ENCODE measurements at places on chromosomes 12 and 14.
A peak's percentile ranks its signal among the peaks of the same experiment; 100 is the strongest.

GRCh38 chr12:54054742-54055194, 1.1 kb downstream of the HOXC4 start:
- DNase-seq: no peak

GRCh38 chr12:91171476-91171875, 11.1 kb downstream of the DCN start:
- DNase-seq: peak; percentile 96

DNA sequence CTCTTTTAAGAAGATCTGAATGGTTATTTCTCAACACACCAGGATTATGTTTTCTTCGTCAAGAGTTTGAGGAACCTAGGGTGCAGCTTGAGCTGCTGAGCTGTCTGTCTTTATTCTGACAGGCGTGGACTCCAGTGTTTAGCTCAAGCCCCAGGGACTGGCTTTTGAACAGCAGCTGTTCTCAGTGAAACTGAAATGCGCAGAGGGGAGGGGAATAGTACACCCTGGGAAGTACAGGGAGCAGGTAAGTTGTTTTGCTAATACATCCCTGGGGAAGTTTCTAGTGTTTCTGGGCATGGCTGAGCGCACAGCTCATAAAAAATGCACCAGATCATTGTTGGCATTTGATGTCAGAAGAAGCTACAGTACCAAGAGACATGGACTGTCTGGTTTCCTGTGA, 659.8 kb downstream of the DIO2 start:
- no peak for DNase-seq

DNA sequence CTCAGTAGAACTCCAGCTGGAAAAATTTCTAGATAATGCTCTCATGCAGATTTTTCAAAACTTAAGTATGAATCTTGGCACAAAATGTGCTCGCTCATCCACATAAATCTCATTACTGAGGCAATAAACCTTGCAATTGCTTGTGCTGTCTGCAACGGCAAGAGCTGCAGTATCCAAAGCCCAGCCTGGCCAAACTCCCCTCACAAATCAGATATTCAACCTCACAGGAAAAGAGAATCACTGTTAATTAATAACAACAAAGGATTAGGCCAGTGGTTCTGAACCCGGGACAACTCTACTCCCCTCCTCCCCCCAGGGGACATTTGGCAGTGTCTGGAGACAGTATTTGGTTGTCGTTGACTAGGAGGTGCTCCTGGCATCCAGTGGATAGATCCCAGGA, 19.2 kb upstream of the CORO1C start:
- DNase-seq: no peak

DNA sequence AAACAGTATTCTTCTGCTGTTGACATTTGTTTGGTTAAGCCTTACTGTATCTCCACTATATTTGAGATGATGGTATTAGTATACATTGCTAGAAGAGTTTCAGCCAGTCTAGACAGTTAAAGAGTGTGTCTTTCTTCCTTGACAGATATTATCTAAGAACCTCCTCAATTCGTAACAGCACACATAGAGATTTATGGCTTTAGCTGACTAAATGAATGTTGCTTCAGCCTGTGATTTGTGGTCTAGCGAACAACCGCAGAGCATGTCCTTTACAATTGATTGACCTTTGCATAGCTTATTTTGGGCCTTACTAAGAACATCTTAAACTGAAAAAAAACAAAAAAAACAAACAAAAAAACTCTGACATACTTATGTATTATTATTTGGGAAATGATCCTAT, 122.2 kb downstream of the DAAM1 start:
- DNase-seq: no peak

- DNase-seq: no peak
These were observed 68.5 kb downstream of the GCH1 start for GRCh38 chr14:54834081-54834480.

DNA sequence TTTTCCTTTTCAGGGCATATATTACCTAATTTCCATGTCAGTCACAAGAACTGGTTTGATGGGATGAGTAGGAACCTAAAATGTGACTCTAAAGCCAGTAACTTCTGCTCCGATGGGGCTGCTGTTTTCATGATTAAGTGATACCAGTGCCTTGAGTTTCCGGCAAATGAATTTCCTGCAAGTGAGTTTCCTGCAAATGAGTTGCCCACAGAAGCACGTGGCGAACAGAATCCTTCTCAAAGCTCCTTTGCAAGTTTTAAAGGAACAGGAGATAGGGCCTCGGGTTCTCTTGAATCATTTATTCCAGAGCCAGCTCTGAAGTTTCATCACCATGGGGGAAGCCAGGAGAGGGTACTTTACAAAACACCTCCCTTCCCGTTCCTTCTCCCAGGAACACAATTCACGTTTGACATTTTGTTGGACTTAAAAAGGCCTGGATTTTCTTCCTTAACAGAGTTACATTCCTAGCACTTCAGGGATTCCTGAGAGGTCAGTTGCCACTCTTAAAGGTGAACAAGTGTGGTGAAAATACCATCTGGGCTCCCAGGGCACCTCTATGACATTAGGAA, 2.2 kb upstream of the PPTC7 start:
- DNase-seq: no peak

DNA sequence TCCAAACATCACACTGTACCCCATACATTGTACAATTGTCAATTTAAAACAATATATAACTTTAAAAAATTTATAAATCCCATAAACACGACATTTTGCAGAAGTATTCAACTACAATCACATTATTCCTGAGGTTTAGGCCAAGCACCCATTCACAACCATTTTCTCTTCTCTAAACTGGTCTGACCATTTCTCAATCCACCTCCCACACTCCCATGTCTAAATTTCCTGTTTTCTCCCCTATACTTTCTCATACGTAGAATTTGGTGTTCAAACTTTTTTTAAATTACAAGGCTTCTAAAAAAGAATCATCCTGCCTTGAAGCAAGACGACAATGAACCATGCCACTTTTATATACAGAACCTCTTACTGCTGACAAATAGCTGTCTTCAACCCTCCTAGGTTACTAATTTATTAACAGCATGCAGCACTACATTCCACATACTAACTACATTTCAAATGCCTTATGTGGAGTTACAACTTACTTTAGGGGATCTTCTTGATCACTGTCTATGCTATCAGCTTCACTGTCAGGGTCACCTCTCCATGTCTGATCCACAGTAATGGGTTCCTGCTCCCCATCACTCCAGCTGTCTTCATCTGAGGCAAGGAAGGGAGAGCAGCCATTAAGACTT, 3.4 kb downstream of the KANSL2 start:
- no peak for DNase-seq

- peak; percentile 51 for DNase-seq
These were observed 218.1 kb downstream of the MSRB3 start for GRCh38 chr12:65496617-65497016.

- DNase-seq: no peak
These were observed 11.3 kb upstream of the EML5 start for GRCh38 chr14:88804035-88804434.

DNA sequence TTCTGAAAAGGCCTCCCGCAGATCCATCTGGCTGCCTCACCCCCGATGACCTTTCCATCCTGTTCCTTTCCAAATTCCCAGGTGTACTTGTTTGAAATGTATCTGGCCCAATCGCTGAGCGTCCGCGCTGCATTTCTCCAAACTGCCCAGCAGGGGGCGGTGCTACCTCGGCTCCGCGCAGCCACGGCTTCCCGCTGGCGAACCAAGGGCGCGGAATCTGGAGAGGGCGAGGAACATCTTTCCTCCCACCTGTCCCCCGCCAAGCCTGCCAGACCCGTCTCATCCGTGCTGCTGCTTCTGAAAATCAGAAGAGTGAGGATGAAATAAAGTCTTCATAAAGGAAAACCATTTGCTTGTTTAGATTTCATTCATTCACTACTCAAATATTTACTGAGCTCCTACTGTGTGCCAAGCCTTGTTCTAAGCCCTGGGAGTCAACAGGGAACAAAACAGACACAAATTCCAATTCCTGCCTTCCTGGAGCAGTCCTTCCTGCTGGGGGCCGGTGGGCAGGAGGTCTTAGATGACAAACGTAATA, 16.8 kb upstream of the MYL2 start:
- peak; percentile 53 for DNase-seq

DNA sequence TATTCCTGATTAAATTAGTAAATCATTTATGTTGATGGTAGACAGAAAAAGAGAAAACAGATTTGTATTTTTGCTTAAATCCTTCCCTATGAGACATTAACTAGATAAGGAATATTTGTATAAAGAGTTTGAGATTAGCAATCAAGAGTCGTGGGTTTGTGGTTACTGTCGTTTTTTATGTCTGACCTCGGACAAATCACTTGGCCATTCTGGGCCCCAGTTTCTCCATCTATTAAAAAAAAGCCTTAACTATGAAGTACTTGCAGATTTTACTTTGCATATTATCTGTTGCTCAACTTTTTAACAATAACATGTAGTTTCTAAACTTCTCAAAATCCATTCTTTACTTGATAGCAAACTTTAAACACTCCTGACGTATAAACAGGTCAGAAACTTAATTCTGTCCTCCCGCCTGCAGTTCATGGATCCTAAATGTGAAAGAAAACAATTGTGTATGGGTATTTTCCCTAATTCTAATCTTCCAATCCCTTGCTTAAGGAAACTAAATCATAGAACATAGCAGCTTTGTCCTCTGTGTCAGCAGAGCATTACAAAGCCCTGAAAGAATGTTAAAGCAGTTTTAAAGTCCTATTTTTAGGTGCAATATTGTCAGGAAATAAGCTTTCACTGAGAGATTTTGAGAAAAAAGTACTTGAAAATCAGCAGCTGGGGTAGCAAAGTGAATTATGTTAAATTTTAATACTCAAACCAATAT, 118.2 kb downstream of the GPR135 start:
- peak; percentile 28 for DNase-seq

GRCh38 chr12:13442457-13442856, 245.9 kb downstream of the EMP1 start:
- DNase-seq: no peak

GRCh38 chr14:99436247-99437180, 44.1 kb downstream of the SETD3 start:
- no peak for DNase-seq

GRCh38 chr14:71165121-71166031, 258.1 kb downstream of the PCNX1 start:
- DNase-seq: peak; percentile 22

DNA sequence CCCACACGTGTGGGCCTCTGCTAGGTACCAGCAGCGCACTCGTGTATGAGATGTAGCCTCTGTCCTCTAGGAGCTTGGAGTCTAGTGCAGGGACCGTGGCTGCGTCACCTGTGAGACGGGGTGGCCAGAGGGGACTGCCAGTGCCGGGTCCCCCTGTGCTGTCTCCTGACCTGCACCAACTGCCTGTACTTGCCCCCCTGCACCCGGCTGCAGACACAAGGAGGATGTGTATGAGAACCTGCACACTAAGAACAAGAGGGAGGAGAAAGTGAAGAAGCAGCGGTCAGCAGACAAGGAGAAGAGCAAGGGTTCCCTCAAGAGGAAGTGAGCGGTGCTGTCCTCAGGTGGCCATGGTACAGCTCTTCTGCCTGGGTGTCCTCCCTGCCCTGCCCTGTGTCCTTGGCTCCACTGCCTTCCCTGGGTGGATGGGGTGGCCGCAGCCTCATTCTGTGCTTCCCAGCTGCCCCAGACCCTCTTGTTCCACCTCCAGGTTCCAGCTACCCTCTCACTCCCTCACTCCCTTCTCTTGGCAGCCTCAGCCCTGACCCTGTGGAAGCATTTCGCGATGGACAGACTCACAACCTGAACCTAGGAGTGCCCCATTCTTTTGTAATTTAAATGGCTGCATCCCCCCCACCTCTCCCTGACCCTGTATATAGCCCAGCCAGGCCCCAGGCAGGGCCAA, 9.6 kb downstream of the PTPN6 start:
- no peak for DNase-seq

DNA sequence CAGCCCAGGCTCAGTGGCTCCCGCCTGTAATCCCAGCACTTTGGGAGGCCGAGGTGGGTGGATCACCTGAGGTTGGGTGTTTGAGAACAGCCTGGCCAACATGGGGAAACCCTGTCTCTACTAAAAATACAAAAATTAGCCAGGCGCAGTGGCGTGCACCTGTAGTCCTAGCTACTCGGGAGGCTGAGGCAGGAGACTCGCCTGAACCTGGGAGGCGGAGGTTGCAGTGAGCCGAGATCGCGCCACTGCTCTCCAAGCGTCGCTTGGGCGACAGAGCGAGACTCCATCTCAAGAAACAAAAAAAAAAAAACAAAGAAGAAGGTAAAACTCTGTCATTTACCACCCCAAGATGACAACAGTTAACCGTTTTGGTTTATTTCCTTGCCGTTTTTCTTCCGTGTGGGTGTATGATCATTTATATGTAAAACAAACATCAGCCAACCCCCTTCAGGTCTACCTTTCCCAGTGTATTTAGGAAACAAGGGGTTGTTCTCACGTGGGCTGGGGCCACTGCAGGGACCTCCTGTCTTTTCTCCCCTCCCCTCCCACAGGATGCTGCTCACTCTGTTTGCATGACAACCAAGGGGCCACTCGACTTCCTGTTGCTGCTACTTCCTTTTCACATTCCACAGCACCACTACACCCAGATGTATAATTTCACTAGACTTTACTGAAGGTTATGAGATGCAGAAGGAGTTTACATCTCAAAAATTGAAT, 13.6 kb downstream of the TTC9 start:
- no peak for DNase-seq

DNA sequence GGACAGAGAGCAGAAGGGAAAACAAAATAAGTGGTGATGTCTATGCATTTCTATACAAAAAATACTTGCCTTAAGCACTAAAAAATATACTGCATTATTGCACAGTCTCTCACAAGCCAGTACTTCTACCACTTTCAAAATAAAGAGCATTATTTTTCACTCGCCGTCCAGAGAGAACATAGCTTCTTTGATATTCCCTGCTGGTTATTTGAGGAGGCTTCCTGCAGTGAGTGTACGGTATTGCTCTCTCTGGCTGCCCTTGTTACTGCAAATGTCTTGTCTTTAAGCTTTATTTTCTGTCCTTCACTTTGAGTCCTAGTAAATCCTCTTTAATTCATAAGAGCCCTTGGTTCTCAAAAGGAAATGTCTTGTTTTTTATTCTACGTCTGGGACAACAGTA, 81.1 kb downstream of the EML1 start:
- no peak for DNase-seq
